Activated CD8-positive, alpha-beta memory T cell treated with anti-CD3 and anti-CD28 coated beads, Interleukin-2, amount 10 ng/mL, durations not matched to agents 7 days and 5 days (primary cell): ENCODE measurements at places on chromosomes 5 and 9. TPM values are rescaled to one million over a fixed set of nuclear protein-coding genes. Genes with fewer than 3 reads are reported as not detected.

The SPATA31C1 gene
- not detected for total RNA-seq

The DRD1 gene
- not detected for total RNA-seq

The CCDC192 gene
- total RNA-seq: not detected

The CDC14B gene
- total RNA-seq: 4.8 TPM

The LEAP2 gene
- total RNA-seq: 2.7 TPM

The CDC20B gene
- total RNA-seq: 0.75 TPM

The PCDHA13 gene
- not detected for total RNA-seq

The SUSD3 gene
- 40.1 TPM for total RNA-seq

- H3K27me3 ChIP-seq: no peaks in the 10 kb centered on the region
- DNase-seq: no peak
- H3K36me3 ChIP-seq: peaks cover 31% of the 10 kb centered on the region
- H3K4me3 ChIP-seq: no peak overlapping the region
- peaks cover 26% of the 10 kb centered on the region for H3K4me1 ChIP-seq
Measured at GRCh38 chr5:41772056-41772455, 98.2 kb downstream of the OXCT1 start.

GRCh38 chr5:34770486-34770885, 68.5 kb upstream of the TTC23L start:
- H3K27me3 ChIP-seq: peaks cover 14% of the 10 kb centered on the region
- H3K27ac ChIP-seq: no peak overlapping the region
- no peak overlapping the region for H3K4me3 ChIP-seq
- no peaks in the 10 kb centered on the region for H3K36me3 ChIP-seq
- DNase-seq: no peak
- H3K4me1 ChIP-seq: no peaks in the 10 kb centered on the region

GRCh38 chr5:116892993-116893392, 318.4 kb upstream of the SEMA6A start:
- H3K36me3 ChIP-seq: no peaks in the 10 kb centered on the region
- no peak for DNase-seq
- H3K27me3 ChIP-seq: no peaks in the 10 kb centered on the region
- H3K27ac ChIP-seq: no peak overlapping the region

- H3K4me1 ChIP-seq: no peaks in the 10 kb centered on the region
- no peaks in the 10 kb centered on the region for H3K36me3 ChIP-seq
- no peak overlapping the region for H3K27ac ChIP-seq
- DNase-seq: no peak
Measured at GRCh38 chr5:14851050-14851419, 20.5 kb downstream of the ANKH start.

- H3K27ac ChIP-seq: no peak overlapping the region
- H3K4me1 ChIP-seq: no peaks in the 10 kb centered on the region
- peaks cover 36% of the 10 kb centered on the region for H3K27me3 ChIP-seq
- H3K4me3 ChIP-seq: no peak overlapping the region
- H3K36me3 ChIP-seq: no peaks in the 10 kb centered on the region
- DNase-seq: no peak
Measured at GRCh38 chr9:97773723-97774122, 76.6 kb upstream of the XPA start.

DNA sequence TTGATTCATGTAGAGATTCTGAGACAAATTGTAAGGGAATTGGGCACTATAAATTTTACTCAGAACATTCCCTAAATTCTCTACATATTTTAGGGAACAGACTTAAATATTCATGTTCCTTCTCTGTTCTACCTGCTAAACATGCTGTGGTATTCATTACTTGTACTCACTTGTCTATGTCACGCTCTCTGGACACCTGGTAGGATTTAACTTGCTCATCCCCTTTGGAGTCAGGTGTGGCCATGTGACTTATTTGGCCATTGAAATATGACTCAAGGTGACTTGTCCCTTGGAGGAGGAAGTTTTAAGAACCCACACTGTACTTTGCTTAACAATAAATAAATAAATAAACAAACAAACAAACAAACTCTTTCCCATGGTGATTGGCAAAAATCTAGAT, 2258.8 kb upstream of the WWC1 start:
- no peak for DNase-seq
- no peak overlapping the region for H3K27ac ChIP-seq
- H3K27me3 ChIP-seq: no peaks in the 10 kb centered on the region
- H3K4me1 ChIP-seq: no peaks in the 10 kb centered on the region

DNA sequence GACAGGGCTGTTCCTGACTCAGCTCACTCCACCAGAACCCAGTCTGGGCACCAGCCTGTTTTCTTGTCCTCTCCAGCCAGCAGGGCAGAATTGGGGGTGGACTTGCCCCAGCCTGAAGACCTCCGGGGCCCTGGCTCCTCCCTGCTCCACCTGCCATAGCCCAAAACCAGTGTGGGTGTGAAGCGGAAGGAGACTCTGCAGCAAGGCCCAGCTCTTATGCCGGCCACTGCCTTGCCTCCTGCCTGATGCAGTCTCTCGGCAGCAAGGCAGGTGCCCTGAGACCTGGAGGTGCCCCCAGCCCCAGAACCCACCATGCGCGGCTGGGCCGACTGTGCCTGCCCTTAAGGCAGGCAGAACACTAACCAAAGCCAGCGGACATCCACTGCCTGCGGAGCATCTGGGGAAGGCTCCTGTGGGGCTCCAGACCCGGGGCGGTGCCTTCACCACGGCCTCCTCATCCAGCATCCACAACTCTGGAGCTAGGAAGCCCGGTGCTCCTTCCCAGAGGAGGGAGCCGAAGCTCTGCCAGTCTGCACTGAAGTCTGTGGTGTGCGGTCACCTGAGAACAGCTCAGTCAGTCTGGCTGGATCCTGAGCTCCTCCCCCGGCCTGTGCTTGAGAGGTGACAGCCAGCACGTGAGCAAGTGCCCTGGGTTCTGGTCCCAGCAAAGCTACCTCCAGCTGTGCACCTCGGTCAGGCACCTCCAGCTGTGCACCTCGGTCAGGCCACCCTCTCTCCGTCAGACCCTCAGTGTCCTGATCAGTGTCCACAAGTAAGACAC, 116.7 kb downstream of the ADAMTS2 start:
- no peaks in the 10 kb centered on the region for H3K27me3 ChIP-seq
- no peaks in the 10 kb centered on the region for H3K4me1 ChIP-seq
- H3K4me3 ChIP-seq: no peak overlapping the region
- no peak for DNase-seq
- H3K36me3 ChIP-seq: no peaks in the 10 kb centered on the region
- H3K27ac ChIP-seq: no peak overlapping the region

DNA sequence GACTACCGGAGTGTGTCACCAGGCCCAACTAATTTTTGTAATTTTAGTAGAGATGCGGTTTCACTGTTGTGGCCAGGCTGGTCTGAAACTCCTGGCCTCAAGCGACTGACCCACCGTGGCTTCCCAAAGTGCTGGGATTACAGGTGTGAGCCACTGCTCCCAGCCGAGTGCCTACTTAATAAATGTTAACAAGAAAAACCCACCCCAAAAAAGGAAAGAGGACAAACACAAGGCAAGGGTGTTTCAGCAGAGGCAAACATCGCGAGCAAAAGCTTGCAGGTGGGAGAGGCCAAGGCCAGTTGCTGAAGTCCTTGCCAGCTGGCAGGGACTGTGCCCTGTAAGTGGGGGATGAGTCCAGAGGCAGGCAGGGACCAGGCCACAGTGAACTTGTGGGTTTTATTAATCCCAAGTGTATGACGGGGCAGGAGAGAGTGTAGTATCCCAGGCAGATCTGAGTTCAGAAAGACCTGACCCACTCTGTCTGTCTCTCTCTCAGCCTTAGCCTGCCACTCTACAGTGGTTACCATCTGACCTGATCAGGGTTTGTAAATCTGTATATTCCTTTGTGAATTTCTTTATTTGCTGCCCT, 6.4 kb upstream of the FPGS start:
- no peak for DNase-seq
- H3K27ac ChIP-seq: peak overlapping the region; percentile 85
- peaks cover 11% of the 10 kb centered on the region for H3K36me3 ChIP-seq
- peaks cover 33% of the 10 kb centered on the region for H3K4me1 ChIP-seq

DNA sequence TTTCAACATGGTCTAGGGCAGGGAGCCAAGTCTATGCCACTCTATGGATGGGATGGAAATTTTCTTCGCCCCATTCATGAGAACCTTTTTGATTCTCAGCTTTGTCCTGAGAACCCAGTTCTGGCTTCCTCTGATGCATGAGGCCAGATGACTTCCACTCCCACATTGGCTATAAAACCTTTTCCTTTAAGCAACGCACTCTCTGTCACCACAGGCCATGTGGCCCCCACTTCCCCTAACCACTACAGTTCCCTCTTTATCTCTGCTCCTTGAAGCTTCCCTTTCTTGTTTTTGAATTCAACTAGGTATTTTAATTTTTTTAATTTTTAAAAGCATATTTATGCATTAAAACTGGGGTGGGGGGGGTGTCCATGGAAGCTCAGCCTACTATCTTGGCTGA, 401.3 kb downstream of the ENC1 start:
- H3K4me1 ChIP-seq: peaks cover 9% of the 10 kb centered on the region
- DNase-seq: no peak
- peaks cover 11% of the 10 kb centered on the region for H3K27me3 ChIP-seq
- no peaks in the 10 kb centered on the region for H3K36me3 ChIP-seq
- H3K4me3 ChIP-seq: no peak overlapping the region
- H3K27ac ChIP-seq: no peak overlapping the region
